NCI-H524 treated with DMSO at 0.1 percent for 48 hours (cell line): ENCODE measurements at places on chromosomes 3 and 15.

DNA sequence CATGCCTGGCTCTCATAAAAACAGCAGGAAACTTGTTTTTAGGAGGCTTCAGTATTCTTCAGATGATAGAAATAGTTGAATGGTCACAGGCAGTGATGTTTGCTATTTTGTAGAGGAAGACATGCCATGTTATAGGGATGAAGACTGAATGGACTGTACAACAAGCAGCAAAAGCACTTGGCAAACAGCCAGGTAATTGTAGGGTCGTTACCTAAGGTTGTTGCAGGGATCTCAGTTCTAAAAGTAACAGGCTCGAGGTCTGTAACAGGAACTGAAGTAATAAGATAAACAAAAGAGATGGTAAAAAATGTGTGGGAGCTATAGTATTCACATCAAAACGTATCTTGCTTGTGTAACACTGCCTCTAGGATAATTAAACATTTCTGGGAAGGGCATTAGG, 116.3 kb downstream of the TFG start:
- DNase-seq: no peak

GRCh38 chr3:184040010-184040409, 8.5 kb downstream of the HTR3D start:
- DNase-seq: peak; percentile 63

GRCh38 chr15:52784799-52785671, 5.1 kb downstream of the ONECUT1 start:
- no peak for DNase-seq

GRCh38 chr15:100740138-100740537, 137.7 kb downstream of the ASB7 start:
- DNase-seq: no peak

GRCh38 chr3:127588806-127589577, 1.5 kb downstream of the TPRA1 start:
- DNase-seq: no peak

GRCh38 chr15:68402432-68403160, 29.4 kb downstream of the ITGA11 start:
- DNase-seq: no peak

- no peak for DNase-seq
Observed at GRCh38 chr3:182303169-182303568, 490.1 kb upstream of the ATP11B start.

DNA sequence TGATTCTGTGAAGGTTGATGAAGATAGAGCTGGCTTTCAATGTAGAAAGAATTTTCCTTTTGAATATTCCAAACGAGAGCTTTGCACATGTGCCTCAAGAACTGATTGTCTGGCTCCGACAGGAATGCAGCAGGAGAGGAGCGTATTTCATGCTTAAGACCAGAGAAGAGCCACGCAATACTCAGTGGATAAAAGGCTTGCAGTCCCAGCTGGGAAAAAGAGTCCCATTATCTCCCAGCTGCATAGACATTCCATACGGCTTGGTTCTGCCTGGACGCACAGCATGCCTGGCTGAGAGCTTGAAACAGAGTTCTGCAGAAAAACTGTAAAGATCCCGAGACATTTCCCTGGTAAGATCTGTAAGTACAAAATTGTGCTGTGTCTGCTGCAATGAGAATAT, at the start of gene CNTN6:
Gene CNTN6, plus strand, starts transcription at position 254 of the 400 bp plus-strand sequence. CDS start 54,985 bp downstream, outside the sequence.
- peak; percentile 55 for DNase-seq

DNA sequence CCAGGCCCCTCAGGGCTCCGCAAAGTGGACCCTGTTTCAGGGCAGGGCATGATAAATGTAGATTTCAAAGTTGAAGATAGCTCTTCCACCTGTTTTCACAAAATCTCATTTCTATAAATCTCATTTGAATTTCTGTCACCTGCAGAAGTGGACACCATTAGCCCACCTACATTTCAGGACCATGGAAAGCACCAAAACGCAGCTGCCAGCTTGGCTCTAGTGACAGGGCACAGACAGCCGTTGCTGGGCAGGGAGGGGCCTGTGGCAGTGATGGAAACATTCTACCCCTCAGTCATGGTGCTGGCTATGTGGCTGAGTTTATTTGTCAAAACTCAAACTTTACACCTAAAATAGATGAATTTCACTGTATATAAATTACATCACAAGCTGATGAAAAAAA, 40.4 kb downstream of the PRR23E start:
- DNase-seq: no peak

DNA sequence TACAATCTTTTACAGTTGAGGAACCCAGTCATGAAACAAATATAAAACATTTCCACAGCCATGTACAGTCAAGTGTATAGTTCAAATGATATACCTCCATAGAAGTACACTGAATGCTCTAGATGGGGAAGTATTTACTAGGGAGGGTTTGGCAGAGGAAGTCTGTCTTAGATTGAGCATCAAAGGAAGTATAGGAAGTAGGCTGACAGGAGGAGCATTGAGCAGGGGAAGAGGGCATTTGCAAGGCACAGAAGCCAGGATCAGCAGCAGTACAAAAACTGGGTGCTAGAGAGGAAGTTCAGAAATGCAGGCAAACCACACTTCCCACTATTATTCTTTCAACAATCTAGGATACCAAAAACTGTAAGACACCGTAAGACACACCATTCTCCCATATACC, 122.6 kb downstream of the ANO10 start:
- no peak for DNase-seq

DNA sequence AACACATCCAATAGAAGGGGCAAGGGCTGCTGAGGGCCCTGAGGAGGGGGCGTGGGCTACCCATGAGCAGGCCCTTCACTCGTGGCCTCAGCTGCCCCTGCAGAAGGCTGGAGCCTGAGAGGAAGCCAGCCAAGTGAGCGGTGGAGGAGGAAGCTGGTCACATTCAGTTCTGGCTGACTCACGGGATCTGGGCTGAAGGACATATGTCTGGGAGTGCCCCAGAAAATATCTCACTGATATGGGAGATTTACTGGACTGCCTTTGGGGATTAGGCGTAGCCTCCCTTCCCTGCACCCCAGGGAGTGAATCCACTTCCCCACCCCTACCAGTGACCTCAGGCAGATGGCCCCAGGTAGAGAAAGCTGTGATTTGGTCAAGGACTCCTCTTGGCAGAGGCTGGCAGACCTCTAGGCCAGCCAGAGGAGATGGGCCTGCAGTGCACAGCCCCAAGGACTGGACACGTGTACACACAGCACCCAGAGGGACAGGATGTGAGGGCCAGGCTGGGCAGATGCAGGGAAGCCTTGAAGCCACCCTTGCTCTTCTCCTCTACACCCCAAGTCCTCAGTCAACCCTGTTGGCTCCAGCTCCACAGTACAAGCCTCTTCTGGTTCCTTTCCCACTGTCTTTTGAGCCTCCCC, 14.2 kb upstream of the ANKDD1A start:
- no peak for DNase-seq

DNA sequence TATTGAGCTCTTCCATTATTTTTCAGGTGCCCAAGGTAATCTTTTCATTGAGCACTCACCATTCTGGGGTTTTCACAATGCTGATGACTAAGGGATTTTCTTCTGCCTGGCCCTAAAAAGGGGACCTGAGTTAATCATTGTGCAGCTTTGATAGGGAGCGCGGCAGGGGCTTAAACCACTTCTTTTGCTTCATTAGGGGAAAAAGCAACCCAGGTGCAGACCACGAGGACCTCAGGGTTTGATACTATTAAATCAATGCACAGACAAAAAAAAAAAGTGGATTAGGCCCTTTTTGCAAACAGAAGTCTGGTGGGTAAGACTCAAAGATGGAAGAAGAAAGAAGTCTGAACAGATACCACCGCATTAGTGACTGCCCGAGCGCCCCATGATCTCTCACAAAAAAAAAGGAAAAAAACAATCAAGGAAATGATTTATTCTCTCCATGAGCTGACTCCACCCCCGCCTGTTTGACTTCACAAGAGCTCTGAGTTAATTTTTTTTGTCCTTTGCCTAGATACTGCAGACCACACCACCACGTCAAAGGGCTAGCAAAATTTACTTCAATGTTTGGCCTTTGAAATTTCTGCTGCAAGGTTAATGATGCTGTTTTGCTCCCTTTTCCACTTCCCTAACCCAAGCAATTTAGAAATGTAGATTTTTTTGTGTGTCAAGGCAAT, 78.0 kb upstream of the FEZF2 start:
- DNase-seq: no peak

DNA sequence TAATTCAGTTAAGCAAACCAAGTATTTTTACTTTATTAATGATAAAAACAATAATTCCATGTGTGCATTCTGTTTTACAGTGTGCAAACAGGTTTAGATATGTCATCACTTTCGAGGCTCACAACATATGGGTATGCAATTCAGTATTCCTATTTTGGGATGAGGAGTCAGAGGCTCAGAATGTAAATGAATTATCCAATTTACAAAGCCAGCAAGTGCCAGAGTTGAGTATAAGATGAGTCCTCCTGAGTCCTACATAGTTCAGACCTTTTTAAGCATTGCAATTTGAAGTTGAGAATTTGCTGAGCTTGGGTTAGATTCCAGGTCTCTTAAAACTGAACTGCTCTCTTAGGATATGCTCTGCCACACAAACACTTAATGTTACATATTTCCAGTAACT, 424.2 kb upstream of the ROBO2 start:
- no peak for DNase-seq

GRCh38 chr15:66631616-66632263, 65.9 kb upstream of the LCTL start:
- no peak for DNase-seq

DNA sequence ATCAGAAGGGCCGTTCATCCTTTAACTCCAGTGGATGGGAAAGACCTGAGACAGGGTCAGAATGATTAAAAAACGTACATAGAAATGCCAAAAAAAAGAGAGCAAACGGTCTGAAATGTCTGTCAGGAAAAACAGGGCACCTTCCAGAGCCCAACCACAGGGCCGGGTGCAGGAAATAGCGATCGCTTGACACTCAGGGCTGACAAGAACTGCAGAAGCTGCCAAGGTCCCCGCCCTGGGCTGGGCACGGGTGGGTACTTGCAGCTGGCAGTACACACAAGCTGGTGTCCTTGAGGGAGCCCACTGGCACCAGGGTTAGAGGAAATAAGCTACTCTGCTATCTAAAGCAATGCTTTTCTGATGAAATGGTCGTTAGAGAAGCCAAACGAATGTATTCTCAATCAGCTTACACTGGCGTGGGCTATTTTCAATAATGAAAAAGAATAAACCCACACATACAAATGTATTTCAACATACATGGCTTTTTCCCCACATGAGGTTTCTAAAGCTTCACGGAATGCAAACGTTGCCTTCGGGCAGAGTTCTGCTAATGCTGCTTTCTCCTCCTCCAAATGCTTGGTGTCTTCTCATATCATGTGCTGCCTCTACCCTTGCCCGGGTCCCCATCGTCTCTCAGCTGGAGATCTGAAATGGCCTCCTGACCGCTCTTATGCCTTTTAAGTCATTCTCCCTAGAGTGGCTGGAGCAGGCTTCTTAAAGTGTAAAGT, 15.6 kb downstream of the FRMD4B start:
- DNase-seq: no peak

DNA sequence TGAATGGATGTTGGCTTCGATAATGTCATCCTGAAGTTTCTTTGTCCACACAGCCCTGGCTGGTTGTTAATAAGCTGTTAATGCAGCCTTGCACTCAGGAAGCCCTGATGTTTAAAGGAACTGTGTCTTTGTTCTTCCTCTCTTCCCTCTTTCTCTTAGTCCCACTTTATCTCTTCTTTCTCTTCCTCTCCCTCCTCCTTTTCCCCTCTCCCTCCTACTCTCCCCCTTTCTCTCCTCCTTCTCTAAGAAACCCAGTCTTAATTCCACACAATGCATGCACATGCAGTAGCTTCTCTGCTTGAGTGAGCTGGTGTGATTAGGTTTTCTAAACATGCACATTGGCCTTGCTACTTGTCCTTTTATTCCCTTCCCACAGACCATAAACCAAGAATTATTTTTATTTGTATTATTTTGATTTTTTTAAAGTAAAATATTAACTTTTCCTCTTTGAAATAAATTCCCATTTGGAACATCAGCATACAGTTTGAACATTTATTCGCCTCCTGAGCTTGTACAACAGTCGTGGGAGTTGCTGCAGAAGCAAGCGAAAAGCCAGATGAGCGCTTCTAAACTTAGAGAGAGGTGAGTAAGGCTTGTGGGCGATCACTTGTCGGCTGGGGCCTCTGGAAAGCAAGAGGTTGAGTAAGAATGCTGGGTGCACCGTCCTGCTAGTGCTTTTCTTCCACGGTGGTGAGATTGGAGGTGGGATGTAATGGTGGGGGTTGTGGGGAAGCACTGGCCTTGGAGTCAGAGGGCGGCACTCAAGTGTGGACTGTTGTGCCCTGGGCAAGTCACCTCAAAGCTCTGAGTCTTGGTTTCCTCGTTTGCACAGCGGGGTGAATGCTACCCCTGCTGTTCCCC, 7.2 kb downstream of the GHRL start:
- DNase-seq: no peak

DNA sequence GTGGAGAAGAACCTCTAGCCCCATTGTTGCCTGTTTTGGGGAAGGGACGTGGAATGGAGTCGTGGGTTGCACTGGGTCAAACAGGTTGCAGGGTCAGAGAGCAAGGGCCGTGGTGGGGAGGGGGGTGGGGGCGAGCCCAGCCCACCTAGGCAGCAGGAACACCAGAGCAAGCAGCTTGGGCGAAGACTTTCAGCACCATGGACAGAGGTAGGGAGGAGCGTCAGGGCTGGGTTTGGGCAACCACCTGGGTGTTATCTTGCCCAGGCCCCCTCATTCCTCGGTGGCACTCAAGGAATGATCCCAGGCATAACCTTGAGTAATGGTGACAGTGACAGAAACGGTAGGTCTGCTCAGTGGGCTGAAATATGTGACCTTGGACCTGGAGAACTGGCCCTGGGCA, 45.9 kb upstream of the TMEM115 start:
- DNase-seq: no peak

- DNase-seq: no peak
Observed at GRCh38 chr15:49055630-49056029, 9.4 kb upstream of the SECISBP2L start.

- no peak for DNase-seq
Observed at GRCh38 chr15:79222808-79223207, 59.7 kb upstream of the ANKRD34C start.

DNA sequence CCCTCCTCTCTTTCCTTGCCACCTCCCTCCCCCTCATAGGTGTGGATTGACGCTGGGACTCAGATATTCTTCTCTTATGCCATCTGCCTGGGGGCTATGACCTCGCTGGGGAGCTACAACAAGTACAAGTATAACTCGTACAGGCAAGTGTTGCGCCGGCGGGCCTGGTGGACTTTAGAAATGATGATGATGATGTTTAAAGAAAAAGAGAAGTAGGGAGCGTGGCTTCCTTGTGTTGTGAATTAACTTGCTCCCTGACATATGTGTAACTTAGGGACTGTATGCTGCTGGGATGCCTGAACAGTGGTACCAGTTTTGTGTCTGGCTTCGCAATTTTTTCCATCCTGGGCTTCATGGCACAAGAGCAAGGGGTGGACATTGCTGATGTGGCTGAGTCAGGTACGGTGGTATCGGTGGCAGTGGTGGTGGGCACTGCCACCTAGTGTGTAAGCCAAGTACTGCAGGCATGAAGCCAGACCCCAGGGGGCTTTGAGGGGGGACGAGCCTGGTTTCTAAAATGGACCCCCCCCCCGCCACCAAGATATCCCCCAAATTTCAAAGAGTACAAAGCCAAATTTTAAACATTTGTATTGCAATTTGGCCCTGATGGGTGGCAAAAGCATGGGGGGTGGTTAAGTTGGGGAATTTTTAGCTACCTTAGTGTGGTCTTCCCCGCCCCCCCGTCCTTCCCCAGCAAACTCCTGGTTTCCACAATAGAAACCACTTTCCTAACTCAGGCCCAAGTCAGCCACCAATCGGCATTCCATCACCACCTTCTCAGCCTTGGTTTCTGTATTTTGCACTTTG, 65.6 kb downstream of the SLC6A6 start:
- DNase-seq: no peak

GRCh38 chr3:42122261-42123011, 31.3 kb downstream of the TRAK1 start:
- no peak for DNase-seq
